ENCODE measurements at places on chromosomes 3 and 15. TPM values are rescaled to one million over a fixed set of nuclear protein-coding genes. Genes with fewer than 3 reads are reported as not detected.

DNA sequence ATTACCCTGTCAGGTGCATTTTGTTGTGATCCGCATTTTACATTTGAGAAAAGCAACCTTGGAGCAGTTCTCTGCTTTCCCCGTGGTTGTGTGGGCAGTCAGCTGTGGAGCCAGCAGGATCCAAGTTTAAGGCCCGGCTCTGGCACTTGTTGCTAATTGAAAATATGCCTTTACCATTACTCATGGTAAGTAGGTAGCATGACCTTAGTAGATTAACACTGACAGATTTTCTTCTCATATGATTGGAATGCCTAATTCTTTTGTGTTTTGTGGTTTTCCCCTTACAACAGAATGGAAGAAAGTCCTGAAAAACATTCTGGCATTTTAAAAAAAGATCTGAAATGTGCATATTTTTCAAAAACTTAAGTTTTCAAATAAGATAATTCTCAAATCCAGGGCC is 246.5 kb upstream of the LRRN1 start:
- no peak for DNase-seq

DNA sequence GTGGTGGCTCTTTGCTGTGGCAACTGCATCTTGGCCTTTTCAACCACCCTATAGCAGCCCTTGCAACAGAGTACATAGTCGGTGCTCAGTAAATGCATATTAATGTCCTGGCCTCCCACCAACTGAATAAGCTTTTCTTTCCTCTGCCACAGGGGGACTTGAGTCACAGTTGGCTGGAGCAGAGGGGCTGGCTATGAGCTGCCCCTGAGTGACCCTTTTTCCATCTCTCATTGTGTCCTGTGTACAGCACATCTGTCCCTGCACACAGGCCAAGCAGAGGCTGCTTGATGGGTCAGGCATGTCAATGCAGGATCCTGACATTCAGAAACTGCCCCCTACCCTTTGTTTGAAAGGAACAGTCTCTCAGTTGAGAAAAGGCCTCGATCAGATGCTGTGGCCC is 22.4 kb downstream of the SPSB4 start:
- DNase-seq, result no peak

DNA sequence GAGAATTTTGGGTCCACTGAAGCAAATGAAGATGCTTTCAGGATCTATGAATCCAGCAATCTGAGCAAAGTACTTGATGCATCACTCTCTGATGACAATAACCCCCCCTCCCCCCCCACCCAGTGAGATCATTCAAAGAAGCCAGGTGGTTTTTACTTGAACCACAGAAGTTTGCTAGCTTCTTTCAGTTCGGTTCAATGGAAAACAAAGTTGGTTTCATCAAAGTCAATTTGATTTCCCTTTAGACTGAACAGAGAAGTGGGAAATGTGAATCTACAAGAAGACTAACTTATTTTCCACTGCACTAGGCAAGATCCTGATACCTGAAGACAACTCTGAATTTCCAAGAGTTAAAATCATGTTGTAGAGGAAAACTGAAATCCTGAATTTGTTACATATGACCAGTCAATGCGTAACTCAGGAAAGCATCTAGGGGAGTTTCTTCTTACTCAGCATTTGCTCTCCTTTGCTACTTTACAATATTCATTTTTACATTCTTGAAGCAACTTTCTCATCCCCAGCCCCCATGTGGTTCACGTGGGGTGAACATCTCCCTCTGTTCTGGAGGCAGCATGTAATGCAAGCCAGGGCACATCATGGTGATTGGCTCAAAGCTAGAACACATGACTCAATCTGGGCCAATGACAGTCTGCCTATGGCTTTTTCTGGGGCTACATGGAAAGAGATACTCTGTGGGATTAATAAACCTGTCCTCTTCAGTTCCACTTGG is 572.6 kb downstream of the FOXP1 start:
- DNase-seq, result no peak

Gene FGF12
- total RNA-seq, result 3.2 TPM

- no peak for DNase-seq
Observed at GRCh38 chr3:185693985-185694653, 108.0 kb downstream of the SENP2 start.

- DNase-seq, result no peak
Observed at GRCh38 chr3:63523100-63523499, 129.4 kb upstream of the SNTN start.

- no peak for DNase-seq
Observed at GRCh38 chr3:185958626-185959025, 20.8 kb upstream of the TRA2B start.

GRCh38 chr3:185779461-185779860 is 45.4 kb downstream of the IGF2BP2 start:
- no peak for DNase-seq

Gene KCNMB2
- total RNA-seq, result not detected

Gene THSD4
- total RNA-seq, result 21.1 TPM

DNA sequence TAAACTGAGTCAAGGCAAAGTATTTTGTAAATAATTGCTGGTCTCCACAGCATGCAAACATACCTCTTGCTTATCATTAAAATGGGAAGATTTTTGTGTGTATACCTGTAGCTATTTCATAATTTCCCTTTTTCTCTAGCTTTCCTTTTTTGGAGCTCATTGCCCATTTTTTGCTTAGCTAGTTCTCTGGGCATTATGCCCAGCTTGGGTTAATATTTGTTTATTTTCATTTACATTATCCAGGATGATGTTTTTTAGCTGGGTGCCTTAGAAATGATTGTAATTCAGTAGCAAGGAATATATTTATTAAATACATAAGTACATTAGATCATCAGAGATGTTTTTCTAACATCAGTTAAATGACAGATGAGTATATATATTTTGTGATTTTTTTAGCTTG is 1271.7 kb upstream of the GBE1 start:
- DNase-seq, result no peak

DNA sequence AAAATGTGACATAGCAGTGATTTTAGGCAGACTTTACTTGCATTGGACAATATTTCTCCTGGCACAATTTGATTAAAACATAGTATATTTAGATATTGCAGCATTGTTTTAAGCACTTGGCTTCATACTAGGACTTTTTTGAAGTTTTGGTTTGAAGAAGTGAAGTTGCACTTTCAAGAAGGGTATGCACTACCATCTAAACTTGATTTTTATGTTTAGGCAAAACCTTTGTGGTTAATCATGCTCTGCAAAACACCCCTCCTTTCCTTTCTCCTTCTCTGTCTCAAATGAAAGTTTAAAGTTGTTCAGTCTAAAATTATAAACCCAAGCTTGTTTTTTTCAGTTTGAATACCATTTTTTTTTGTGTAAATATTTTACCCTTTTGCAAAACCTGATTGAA is 173.8 kb downstream of the TCF12 start:
- no peak for DNase-seq

Gene FOXB1
- not detected for total RNA-seq

Gene EFHB
- total RNA-seq, result 8.4 TPM

- no peak for DNase-seq
Observed at GRCh38 chr3:5096336-5097008, 25.6 kb upstream of the ARL8B start.

Gene ZCWPW2
- total RNA-seq, result 3.3 TPM

DNA sequence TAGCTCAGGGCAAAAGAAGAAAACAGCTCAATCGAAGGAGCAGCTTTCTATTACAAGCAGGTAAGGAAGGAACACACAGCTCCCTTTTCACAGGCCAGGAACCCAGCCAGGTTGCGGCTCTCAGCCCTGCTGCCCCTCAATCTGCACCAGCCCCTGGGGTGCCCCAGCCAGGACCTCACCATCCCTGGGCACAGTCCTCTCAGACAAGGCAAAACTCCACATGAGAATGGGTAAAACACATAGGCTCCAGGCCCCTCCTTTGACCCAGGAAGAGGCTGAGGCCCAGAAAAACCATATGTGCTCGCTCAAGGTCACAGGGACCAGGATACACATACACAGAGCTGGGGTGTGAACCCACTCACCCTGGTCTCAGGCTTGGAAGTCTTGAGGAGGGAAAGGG is 178.7 kb upstream of the TLE3 start:
- DNase-seq, result peak; percentile 38

Gene CAV3
- not detected for total RNA-seq

Gene AADAC
- not detected for total RNA-seq

- DNase-seq, result no peak
Observed at GRCh38 chr15:38351466-38351865, 98.8 kb downstream of the SPRED1 start.

DNA sequence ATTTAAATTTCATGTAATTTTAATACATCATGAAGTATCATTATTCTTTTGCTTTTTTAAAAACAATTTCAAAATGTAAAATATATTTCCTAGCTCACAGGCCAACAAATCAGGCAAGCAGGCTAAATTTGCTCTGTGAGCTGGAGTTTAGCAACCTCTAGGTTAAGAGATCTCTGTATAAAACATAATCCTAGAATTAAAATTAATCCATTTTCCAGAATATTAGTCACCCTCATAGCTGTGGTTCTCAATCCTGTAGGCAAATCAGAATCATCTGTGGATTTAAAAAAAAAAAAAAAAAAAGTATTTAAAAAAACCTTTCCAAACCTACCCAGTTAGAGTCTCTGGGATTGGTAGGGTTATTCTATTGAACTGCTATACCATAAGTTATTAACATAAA is 209.7 kb downstream of the MINAR1 start:
- DNase-seq, result no peak

- DNase-seq, result no peak
Observed at GRCh38 chr15:75639191-75639708, 774 bp downstream of the IMP3 start.

Measured in sciatic nerve (tissue), 2 donors.